Cortex of kidney (tissue), 1 donor: ENCODE measurements at places on chromosomes 4 and X.

GRCh38 chr4:102694791-102695190 is 66.0 kb downstream of the MANBA start:
- no peak for DNase-seq

GRCh38 chr4:77084019-77084639 is 8.3 kb upstream of the CCNI start:
- DNase-seq, result no peak

DNA sequence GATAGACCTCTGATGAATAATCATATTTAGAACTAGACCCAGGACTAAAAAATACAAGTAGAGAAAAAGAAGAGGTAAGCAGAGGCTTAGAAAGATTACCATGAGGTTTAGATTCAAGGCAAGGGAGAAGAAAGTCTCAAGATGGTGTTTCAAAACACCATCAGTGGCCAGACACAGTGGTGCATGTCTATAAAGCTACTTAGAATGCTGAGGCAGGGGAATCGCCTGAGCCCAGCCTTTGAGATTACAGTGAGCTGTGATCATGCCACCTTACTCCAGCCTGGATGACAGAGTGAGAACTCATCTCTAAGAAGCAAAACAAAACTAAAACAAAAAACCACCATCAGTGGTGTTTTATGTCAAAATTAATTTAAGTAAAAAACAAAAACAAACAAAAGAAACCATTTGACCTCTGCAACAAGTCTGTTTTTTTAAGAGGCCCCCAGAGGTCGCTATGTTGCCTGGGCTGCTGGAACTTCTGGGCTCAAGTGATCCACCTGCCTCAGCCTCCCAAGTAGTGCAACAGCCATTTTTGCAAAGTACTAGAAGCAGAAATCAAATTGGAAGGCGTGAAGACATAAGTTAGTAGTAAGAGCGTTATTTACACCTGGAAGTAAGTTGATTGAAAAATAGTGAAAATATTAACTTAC is 784.3 kb downstream of the ADGRL3 start:
- no peak for DNase-seq

- no peak for DNase-seq
Measured at GRCh38 chrX:20507901-20508620, 241.4 kb upstream of the RPS6KA3 start.

- DNase-seq, result no peak
Measured at GRCh38 chr4:126451237-126451873, 1136.6 kb downstream of the FAT4 start.

DNA sequence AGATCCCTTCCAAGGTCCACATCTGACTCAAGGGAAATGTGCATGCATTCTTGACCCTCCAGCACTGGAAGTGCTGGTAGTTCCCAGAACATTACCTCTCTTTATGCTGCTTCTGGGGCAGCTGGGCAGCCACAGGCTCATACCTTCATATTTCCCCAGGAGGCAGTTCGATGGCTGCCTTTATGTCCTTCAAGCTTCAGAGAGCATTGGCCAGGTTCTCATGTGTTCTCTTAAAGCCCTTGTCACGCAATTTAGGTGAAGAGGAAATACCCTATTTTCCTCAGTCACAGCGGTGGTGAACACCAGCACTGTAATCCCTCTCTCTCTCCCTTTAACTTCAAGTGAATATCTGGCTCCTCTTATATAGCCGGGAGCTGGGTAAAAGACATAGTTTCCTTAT is 134.3 kb downstream of the MID1IP1 start:
- no peak for DNase-seq

GRCh38 chr4:130099105-130099504 is 1003.2 kb downstream of the C4orf33 start:
- no peak for DNase-seq

DNA sequence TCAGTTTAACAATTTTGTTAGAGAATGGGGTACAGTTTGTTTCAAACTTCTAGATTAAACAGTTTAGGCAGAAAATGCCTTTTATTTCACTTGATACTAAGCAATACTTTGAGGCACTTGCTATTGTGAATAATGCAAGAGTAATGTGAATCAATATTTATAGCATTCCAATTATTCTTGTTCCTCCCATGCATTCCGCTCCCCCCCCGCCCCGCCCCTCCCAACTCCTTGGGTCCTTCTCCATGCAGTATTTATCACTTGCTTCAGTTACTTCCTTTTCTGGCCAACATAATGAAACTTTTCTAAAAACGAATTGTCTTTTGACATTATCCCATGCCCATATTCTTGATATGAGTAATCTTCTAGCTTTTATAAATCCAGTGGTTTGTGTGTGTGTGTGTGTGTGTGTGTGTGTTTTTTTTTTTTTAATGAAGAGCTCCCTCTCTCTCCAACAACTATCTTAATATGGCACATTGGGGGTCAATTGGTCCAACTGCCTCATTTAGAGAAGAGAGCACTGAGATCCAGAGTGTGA is 1.6 kb downstream of the BANK1 start:
- DNase-seq, result no peak

- no peak for DNase-seq
Measured at GRCh38 chr4:152016303-152016620, 255.5 kb upstream of the GATB start.

GRCh38 chr4:13054420-13054970 is 429.6 kb downstream of the RAB28 start:
- no peak for DNase-seq

DNA sequence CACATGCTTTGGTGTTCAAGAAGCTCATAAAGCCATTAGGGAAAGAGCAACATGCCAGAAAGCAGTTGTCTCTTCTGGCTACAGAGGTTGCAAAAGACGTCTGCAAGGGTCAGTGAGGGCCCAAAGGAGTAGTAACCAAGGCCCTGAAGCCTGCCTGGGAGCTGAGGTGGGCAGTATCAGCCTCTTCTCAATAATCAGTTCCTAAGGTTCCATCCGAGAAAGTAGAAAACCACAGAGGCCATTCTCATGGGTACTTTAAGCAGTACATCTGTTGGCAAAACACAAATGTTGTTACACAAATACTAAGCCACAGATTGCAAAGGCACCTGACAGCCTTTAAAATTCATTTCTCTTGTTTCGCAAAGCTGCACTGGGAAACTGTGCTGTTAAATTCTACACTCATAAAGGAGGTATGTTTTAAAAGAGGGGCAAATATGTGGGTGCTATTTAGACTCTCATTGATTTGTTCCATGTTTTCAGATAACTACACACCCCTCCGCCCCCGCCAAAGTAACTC is 37.7 kb downstream of the MECP2 start:
- DNase-seq, result no peak

- no peak for DNase-seq
Measured at GRCh38 chrX:10341309-10341708, 184.5 kb downstream of the CLCN4 start.

- no peak for DNase-seq
Measured at GRCh38 chrX:56462389-56462788, 101.0 kb upstream of the UBQLN2 start.

GRCh38 chr4:189022440-189023035 is 883.3 kb downstream of the TRIML1 start:
- DNase-seq, result no peak

DNA sequence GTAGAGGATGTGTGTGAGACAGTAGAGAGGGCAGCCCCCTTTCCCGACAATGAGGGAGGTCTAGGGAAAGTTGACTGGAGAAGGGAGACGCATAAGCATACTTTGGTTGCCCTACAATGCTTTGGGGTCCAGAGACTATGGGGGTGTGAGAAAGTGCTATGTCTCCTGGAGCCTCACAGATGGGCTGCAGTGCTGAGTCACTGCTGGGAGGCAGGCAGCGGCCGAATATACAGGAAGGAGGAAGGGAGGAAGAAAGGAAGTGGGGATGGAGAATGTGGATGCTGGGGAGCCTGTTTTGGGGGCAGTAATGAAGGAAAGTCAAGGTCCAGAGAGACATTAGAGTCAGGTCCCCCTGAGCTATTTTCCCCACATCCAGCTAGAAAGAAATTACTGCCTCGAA is 12.7 kb downstream of the DRP2 start:
- DNase-seq, result no peak

GRCh38 chr4:94636004-94636403 is 121.8 kb upstream of the BMPR1B start:
- DNase-seq, result no peak

DNA sequence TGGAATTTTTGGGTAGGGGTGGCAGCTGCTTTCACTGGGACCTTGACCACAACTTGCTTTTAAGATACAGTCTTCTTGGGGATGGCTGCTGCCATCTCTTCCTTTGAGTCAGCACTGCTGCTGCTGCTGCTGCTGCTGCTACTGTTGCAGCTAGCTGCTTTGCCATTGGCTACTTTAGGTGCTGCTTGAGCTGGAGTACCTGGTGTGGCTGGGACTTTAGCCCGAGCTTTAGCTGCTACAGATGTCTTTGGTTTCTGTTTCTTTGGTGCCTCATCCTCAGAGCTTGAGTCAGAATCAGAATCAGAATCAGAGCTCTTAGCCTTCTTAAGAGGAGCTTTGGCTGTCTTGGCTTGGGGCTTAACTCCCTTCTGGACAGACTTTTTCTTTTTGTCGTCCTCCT is 52.2 kb downstream of the FAM9B start:
- DNase-seq, result no peak

- no peak for DNase-seq
Measured at GRCh38 chr4:14928035-14928434, 74.2 kb upstream of the CPEB2 start.

DNA sequence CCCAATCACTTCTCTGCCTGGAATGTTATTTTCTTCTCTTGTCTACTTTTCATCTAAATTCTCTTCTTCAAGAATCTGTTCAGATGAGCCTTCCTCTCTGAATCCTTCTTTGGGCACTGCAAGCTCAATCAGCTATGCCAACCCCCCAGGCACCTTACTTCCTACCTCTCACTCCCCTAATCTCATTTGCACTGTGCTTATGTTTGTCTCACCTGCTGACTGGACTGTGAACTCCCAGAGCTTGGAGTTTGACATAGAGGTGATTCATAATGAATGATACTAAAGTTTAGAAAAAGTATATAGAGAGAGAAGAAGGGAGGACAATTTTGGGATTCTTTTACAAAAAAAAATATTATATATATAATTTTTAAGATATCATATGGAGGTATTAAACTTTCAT is 36.3 kb downstream of the ANXA10 start:
- no peak for DNase-seq

DNA sequence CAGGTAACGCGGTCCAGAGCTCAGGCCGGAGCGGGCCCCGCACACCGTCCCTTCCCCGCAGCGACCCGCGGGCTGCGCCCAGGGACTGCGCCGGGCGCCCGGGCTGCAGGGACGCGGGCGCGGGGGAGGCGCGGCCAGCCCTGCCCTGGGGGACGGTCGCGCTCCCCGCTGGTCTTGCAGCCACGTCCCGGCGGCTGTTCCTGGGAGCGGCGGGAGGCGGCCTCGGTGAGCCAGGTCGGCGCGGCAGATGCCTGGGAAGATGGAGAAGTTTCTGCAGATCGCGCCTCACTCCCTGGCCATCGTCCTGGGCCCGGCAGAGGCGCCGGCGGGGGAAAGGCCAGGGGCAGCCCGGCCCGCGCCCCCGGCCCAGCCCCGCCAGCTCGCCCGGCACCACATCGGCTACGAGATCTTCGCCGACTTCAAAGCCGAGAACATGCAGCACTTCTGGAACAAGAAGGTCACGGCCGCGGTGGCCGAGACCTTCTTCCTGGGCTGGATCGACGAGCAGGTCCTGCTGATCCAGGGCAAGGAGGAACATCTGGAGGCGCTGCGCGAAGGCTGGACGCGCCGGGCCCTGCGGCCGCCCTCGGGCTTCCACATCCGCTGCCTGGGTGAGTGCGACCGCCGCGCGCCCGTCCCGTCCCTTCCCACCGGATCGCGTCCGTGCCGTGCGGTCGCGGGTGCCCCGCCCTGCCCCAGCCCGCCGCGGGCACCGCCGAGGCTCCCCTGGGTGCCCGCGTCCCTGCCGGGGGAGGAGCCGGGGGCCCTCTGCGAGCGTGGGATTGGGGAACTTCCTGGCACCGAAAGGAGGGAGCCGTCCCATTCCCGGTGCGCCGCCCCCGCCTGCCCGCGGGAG is 107.4 kb upstream of the STOX2 start:
- DNase-seq, result no peak

GRCh38 chr4:38614231-38614630 is 49.8 kb upstream of the KLF3 start:
- DNase-seq, result no peak

- no peak for DNase-seq
Measured at GRCh38 chrX:21493226-21493830, 119.1 kb downstream of the CNKSR2 start.

GRCh38 chrX:154325541-154325940 is 29.9 kb downstream of the TKTL1 start:
- no peak for DNase-seq

- no peak for DNase-seq
Measured at GRCh38 chrX:153732401-153732800, 7.7 kb downstream of the ABCD1 start.

GRCh38 chr4:181684310-181684709 is 558.9 kb upstream of the TENM3 start:
- no peak for DNase-seq

GRCh38 chr4:139665079-139665689 is 435 bp upstream of the MGST2 start:
- DNase-seq, result no peak

DNA sequence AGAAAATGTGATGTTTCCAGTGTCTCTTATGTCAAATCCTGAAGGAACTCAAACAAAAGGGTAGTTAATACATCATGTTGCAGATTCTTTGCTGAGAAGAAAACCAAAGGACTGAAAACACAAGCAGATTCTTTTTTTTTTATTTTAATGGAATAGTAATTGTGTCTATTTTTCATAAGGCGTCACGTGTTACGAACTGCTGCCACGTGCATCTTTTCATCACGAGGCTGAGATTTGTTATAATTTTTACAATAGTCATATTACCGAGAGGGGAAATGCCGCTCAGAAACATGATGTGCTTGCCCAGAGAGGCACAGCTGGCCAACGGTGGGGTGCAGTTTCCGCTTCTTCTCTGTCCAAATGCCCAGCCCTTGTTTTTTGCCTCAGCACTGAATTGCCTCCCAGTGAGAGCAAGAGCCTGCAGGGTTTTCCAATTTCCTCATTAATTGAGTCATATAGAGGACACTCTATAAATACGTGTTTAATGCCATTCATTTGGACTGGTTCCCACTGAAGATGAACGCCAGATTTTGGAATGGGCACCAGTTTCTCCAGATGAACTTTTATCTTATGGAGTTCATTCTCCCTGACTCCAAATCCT is 225.3 kb downstream of the STK32B start:
- DNase-seq, result no peak

GRCh38 chr4:52964011-52964410 is 101.9 kb downstream of the RASL11B start:
- no peak for DNase-seq

- DNase-seq, result no peak
Measured at GRCh38 chrX:68492583-68492982, 6.3 kb upstream of the YIPF6 start.

DNA sequence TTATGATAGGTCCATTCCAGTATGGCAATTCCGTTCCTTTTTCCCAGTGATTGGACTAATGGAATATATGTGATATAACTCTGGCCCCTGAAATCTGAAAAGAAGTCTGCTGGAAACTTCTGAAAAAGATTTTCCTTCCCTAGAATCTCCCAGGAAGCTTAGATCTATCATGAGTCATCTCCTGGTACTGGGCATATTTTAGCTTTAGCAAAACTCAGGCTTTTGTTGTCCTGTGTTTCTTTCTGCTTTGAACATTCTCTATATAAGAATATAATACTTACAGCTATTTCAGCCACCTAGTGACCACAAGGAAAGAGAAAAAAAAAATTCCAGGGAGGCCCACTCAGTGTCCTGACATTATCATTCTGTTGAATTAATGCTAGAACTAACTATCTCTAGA is 597.2 kb upstream of the GRIA3 start:
- no peak for DNase-seq
